ENCODE measurements at places on chromosomes 7 and 10.

DNA sequence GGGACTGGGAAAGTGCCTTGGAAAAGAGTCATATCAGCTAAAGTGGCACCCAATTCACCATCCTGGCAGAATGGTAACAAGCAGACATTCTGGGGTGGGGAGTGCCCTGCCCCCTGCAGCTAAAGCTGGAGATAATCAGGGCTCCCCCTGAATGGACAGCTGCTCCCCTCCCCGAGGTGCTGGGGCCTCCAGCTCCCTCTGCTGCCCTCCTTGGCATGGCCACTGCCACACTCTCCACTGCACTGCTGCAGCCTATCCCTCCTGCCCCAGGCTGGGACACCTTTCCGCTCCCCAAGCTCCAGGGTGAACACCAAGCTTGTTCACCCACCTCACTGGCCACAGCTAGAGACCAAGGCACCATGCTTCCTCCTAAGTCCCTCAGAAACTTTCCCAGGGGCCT lies 9.8 kb upstream of the PARD3 start:
- no peak for DNase-seq

- DNase-seq = no peak
Measured at GRCh38 chr7:89623018-89623672, 531.1 kb upstream of the STEAP1 start.

- no peak for DNase-seq
Measured at GRCh38 chr7:91915401-91916050, 25.1 kb upstream of the AKAP9 start.

DNA sequence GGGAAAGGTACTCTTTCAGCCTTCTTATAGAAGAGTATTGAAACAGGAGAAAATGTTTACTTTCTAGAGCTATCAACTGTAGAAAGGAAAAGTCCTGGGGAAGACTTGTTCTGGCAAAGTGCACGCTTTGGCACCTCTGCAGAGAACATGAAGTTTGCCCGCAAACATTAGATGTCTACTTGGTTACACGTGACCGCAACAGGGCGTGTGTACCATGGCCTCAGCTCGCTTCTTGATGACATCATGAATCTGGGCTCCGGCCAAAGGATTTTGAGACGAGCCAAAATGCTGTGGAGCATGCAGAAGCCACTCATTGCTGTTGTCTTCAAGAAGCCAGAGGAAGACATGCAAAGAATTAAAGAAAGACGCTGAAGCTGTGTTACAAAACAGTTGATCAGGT lies 8.6 kb upstream of the TAS2R60 start:
- DNase-seq = peak; percentile 90

GRCh38 chr7:18509481-18509880 lies 13.9 kb downstream of the HDAC9 start:
- no peak for DNase-seq

GRCh38 chr10:59887972-59888640 lies 18.2 kb downstream of the CCDC6 start:
- no peak for DNase-seq

- DNase-seq = no peak
Measured at GRCh38 chr7:93817526-93817925, 73.0 kb downstream of the TFPI2 start.

DNA sequence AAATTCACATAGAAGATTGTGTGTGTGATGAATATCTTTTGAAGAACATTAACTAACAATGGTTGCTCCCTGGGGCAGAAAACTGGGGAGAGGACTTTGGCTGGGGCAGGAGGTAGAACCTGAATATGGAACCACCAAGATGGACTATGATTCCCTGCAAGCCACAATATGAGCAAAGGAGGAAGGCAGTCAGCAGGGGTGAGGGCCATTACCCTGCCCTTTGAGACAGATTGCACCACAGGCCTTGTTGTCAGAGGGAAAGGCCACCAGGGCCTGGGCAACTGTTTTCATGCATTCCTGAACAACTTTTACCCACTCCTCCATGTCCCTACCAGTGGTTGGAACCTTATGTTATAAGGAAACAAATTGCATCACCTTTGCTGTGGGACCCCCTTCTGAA lies 670.1 kb upstream of the POM121L12 start:
- DNase-seq = no peak

DNA sequence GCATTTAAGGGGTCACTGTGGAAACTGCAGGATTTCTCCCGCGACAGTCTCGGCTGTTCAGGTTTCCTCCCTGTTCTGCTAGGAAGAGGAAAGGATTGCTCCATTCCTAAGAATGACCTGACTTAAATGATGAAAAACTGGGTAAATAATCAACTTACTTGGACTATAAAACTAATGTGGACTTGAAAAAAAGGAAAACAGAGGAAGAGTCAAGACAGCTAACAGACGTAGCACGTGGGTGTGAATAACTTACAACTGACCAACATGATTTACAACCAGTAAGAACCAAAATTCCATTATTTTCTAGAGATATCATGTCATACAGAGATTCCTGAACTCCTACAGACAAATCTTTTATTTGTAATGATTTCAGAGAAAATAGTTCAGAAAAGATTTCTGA lies 93.8 kb downstream of the ADAM12 start:
- no peak for DNase-seq

GRCh38 chr10:62096256-62096933 lies 172.2 kb downstream of the RTKN2 start:
- no peak for DNase-seq

DNA sequence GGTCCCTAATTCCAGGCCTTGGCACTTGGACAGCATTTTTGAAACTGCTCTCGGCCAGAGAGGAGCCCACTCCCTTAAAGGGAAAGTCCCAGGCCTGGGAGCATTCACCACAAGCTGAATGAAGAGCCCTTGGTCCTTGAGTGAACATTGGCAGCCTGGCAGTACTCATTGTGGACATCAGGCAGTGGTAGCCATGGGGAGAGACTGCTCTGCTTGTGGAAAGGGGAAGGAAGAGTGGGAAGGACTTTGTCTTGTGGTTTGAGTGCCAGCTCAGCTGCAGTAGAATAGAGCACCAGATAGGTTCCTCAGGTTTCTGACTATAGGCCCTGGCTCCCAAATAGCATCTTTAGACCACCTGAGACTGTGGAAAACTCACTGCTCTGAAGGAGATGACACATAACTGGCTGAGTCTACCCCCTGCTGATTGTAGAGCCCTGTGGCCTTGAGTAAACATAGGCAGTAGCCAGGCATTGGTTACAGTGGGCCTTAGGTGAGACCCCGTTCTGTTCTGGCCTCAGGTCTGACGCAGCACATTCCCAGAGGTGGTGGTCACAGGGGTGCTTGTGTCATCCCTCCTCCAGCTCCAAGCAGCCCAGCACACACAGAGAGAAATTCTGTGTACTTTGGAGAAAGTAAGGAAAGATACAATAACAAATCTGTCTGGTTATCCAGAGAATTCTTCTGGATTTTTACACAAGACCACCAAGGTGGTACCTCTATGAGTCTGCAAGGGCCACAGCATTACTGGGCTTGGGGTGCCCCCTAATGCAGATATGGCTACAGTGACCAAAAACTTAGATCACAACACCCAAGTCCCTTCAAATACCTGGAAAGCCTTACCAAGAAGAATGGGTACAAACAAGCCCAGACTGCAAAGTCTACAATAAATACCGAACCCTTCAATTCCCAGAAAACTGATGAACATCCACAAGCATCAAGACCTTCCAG lies 153.8 kb downstream of the GNAI1 start:
- DNase-seq = no peak

- no peak for DNase-seq
Measured at GRCh38 chr10:9848981-9849380, 1168.7 kb upstream of the CELF2 start.

- DNase-seq = no peak
Measured at GRCh38 chr7:46015107-46015868, 94.2 kb upstream of the IGFBP3 start.

GRCh38 chr7:99362801-99363200 lies 11.7 kb upstream of the ARPC1B start:
- DNase-seq = no peak

DNA sequence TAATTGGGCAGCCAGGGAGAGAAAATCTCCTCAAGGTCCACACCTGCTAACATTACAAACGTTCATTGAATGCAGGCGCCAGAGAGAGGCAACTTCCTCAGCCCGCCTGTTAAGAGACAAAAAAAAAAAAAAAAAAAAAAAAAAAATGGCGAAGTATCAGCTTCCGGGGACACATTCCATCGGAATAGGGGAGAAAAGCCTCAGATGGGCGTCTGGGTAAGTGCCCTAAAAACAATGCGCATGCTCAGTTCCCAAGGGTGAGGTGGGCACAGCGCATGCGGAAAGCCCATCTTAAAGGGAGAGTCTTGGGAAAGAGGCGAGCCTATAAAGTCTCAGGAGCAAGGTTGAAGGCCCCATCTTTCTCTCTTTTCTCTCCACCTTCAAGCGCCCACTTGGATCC lies 1139.7 kb upstream of the CELF2 start:
- DNase-seq = no peak

GRCh38 chr10:35895331-35895730 lies 253.2 kb upstream of the FZD8 start:
- no peak for DNase-seq

- no peak for DNase-seq
Measured at GRCh38 chr7:140433396-140433795, 29.5 kb downstream of the RAB19 start.

DNA sequence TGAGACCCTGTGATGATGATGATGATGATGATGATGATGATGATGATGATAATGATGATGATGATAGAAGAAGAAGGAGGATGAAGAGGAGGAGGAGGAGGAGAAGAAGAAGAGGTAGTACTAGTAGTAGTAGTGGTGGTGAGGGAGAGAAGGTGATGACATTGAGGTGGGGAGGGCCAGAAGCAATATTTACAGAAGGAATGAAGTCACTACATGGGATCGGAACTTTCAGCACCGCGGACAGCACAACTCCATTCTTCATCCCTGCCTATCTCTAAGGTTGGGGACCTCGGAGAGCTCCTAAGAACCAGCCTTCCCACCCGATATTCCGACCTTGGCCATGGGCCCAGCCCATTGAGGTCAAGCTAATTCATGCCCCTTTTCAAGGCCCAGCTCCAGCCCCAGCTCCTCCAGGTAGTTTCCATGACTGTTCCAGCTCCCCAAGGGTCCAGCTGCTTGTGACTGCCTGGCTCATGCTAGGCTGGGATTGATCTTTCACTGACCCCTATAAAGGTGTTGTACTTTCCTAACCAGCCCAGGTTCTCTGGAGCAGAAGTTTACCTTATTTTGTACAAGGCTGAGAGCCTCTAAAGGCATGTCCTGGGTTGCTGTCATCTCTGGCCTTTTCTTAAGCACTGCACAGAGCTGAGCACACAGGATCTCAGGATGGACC lies 10.3 kb downstream of the CRHR2 start:
- no peak for DNase-seq

GRCh38 chr10:27621461-27621860 lies 117.4 kb downstream of the RAB18 start:
- no peak for DNase-seq

DNA sequence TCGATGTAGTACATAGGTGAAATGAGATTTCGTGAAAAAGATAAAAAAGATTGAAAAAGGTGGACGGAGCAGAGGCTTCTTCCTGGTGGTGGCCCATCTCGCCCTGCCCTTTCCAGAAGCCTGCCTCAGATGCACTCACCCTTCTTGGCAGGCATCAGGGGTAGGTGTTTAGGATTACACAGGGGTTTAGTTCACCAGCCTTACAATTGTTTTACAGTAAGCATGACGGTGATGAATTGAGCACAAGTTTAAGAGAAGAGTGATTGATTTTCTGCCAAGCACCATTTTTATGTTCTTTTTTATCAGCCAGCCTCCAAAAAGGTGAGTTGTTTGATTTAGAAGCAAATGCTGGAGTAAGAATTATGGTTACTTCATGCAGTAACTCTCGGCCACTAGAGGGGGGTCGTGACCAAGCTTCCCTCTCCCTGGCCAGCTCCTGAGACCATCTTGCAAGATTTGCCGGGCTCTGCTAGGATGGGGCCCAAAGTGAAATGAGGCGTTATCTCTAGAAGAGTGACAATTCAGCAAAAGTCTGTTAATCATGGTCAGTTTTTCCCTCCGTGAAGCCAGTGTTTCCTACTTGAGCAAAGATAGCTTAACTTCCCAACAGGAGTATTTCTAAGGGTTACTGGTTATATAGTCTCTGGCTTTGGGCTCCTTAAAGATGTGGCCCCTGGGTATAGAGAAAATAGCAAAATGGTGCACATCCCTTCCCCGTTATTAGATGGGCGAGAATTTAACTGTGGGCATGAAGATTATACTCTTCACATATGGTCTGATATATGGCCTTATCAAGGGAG lies 228.8 kb downstream of the BMPER start:
- no peak for DNase-seq

Data from suprapubic skin (tissue), 4 donors.